NCI-H460 (cell line): ENCODE measurements at places on chromosomes 5 and 9.
A peak's percentile ranks its signal among the peaks of the same experiment; 100 is the strongest.

- DNase-seq = no peak
These were observed 342.4 kb upstream of the GRIA1 start for GRCh38 chr5:153147891-153148623.

GRCh38 chr9:1709347-1709746, 305.8 kb upstream of the SMARCA2 start:
- no peak for DNase-seq

GRCh38 chr5:112917453-112917995, 4.5 kb downstream of the REEP5 start:
- no peak for DNase-seq

GRCh38 chr5:115772731-115773475, 43.6 kb downstream of the CDO1 start:
- DNase-seq = no peak

DNA sequence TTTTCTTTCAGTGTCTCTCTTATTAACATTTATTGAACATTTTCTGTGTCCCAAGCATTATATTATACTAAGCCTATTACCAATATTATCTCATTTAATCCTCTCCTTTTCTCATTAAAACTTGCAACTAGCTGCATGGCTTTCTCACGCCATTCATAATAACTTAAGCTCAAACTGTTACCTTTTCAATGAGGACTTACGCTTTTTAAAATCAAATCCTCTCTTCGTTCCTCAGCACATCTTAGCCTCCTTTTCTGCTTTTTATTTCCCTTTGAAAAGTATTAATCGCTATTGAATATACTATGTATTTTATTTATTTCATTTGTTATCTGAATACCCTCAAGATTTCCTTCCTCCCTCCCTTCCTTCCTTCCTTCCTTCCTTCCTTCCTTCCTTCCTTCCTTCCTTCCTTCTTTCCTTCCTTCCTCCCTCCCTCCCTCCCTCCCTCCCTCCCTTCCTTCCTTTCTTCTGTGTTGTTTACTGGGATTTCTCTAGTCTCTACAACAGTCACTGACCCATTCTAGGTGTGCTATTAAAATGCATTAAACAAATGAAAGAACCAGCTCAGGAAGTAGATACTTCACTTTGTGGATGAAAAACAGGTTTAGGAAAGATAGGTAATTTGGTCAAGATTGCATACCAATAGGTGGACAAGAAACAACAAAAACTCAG, 294.1 kb upstream of the TUT7 start:
- DNase-seq = no peak

DNA sequence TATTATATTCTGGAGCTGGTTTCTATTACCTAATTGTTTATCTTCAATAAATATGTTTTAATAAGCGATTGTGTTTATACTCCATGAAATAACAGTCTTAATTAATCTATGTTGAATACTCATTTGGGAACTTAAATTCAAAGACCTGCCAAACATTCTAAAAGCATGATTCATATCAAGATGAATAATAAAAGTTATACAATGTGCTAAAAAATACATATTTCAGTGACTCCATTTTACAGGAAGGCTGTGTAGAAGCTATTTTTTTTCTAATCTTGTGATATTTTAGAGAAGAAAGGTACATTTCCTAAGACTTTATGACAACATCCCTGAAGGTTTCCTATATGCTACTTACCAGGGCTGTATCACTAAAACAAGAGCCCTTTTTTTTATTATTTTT, 417.9 kb downstream of the NFIB start:
- no peak for DNase-seq

DNA sequence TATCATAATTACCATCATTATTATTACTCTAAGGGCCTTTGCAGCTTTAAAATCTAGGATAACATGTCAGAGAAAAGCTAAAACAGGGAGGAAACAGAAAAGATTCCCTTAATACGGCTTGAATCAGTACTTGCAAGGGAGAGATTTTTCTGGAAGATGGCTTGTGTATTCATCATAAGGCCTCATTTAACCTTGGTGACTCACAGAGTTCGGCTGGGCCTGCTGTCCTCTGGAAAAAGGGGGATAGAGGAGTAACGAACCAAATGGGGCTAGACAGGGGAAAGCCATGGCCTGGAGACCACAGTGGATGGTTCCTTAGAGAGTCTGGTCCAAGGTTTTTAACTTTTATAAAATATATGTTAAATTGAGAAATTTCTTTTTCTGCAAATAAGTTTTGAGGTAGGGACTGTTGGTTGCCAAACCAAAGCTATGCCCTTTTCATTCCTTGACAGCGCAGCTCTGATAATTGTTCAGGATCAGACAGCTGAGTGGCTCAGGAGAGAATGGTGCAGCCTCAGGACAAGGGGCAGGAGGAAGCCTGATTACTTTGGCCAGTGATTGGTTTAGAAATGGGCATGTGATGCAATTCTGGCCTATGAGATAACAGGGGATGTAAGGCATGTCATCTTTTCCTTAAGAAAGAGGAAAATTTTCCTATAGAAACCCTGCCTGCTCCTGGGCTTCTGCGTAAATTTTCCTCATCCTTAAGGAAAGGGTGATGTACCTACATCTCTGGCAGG, 25.6 kb upstream of the GSN start:
- DNase-seq = no peak

DNA sequence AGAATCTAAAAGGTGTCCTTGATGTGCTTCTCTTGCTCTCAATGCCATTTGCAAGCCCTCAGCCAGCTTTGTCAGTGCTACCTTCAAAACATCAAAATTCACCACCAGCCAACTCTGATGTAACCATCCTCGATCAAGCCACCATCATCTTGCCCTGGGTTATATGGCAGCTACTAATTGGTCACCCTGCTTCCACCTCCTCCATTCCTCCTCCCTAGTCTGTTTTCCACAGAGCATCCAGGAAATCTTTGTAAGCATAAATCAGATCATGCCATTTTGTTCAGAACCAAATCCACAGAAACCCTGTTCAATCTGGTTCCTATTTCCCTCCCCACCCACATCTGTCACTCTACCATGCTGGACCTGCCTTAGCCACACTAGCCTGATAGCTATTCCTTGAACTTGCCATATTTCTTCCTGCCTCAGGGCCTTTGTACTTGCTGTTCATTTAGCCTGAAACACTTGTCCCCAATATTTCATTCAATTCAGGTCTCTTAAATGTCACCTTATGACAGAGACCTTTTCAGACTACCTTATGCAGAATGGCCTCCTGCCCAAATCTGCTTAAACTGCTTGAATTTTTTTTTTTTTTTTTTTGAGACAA, 1.9 kb upstream of the B4GALT1 start:
- no peak for DNase-seq

DNA sequence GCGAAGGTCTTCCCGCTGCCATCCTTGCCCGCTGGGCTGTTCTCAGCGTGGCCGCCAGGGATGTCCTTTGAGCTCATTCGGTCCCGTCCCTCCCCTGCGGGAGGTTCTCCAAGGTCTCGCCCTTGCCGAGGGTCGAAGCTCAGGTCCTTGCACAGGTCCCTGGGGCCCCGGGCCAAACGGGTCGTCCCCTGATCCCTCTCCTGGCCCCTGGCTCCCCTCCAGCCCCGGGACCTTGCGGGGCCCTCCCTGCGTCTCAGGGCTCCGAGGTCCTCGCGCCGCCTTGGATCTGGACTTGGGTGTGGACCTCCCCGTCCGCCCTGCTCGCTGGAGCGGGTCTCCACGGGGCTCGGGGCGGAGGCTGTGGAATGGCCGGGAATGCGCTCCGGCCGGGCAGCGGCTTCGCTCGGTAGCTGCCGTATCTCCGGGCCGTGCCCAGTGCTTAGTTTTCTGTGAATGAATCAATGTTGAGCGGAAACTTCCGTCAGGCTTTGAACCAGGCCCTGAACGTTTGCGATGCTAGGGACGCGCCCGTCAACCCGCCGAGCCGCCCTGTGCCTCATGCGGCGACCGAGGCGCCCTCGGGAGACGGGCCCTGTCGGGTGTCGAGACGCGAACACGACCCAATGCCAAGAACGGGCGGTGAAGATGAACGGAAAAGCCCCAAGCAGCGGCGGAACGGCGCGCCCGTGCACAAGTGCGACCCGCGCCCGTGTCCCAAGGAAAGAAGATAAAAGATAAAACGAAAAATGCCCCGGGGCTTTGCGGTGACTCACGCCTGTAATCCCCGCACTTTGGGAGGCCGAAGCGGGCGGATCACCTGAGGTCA, 780 bp downstream of the RNU6ATAC start:
- DNase-seq = no peak

DNA sequence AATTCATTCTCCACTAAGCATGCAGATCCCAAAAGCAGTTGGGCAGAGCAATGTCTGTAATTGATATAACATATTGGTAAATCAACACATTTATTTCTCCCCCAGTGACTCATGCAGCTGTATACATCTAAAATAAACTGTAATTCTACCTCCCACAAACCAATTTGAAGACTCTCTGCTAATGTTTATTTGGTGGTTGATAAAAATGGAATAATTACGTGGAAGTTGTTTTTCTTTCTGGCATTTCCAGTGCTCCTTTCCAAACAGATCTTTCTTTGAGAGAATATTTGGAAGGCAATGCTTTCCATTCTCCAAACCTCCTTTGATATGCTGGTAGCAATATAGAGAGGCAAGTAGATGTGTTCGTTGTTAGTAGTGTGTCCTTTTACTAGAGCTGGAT, 194.7 kb downstream of the CHSY3 start:
- DNase-seq = no peak

DNA sequence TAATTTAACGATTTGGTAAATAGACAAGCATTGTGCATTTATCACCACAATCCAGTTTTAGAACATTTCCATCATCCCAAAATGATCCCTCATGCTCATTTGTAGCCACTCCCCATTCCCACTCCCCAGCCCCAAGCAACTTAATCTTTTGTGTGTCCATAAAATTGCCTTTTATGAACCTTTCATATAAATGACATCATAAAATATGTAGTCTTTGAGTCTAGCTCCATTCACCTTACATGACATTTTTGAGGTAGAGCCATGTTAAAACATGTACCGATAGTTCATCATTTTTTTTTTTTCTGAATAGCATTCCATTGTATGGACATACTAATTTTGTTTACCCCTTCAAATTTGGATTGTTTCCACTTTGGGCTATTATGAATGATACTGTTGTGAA, 70.5 kb downstream of the C9orf85 start:
- DNase-seq = no peak

DNA sequence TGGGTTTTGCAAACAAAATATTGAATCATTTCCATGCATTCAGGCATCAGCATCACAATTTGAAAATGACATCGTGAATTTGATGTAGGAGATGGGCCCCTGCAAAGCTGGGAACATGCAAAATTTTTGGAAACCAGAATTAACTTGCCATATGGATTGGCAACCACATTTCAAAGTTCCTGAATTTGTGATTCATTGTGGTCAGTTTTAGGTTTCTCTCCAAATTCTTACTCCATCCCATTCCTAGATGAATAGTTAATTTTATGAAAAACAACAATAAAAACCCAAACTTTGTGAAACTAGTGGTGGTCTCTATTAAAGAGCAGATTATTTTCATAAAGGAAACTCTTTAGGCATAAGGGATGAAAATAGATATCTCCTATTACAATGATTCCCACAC, 107.8 kb upstream of the SLIT3 start:
- DNase-seq = no peak

GRCh38 chr9:110532908-110533665, 46.5 kb downstream of the SVEP1 start:
- no peak for DNase-seq

GRCh38 chr9:99051406-99051805, 53.5 kb upstream of the TGFBR1 start:
- DNase-seq = no peak

GRCh38 chr5:50687548-50687947, 21.1 kb downstream of the PARP8 start:
- no peak for DNase-seq

DNA sequence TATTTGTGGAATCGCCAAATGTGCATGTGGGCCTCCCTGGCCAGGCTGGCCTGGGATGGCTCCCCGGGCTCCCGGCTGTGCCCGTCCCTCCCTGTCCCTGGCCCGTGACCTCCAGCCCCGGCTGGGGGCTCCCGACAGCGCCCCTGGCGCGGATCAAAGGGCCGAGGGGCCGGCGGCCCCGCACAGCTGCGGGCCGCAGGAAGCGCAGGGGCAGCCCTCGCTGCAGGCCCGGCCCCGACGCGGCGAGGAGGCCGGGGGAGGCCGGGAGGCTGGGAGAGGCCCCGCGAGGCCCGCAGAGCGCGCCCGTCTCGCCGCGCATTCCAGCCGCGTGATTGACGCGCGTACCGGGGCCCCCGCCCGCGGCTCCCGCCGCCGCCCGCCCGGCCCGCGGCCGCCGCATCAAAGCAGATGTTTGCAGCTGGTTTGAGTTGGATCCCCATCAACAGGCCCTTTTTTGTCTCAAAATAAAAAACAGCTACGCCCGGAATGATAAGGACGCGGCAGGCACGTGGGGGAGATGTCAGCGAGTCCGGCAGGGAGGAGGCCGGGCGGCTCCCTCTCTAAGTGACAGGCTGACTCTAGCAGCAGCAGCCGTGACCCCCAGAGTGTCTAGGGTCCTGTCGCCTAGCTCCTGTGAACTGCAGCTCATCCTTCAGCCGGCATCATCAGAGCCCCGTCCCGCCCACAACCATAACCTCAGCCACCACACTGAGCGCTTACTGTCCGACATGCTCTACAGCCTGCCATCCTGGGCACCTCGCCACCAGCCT, 69.4 kb downstream of the LMX1B start:
- no peak for DNase-seq

DNA sequence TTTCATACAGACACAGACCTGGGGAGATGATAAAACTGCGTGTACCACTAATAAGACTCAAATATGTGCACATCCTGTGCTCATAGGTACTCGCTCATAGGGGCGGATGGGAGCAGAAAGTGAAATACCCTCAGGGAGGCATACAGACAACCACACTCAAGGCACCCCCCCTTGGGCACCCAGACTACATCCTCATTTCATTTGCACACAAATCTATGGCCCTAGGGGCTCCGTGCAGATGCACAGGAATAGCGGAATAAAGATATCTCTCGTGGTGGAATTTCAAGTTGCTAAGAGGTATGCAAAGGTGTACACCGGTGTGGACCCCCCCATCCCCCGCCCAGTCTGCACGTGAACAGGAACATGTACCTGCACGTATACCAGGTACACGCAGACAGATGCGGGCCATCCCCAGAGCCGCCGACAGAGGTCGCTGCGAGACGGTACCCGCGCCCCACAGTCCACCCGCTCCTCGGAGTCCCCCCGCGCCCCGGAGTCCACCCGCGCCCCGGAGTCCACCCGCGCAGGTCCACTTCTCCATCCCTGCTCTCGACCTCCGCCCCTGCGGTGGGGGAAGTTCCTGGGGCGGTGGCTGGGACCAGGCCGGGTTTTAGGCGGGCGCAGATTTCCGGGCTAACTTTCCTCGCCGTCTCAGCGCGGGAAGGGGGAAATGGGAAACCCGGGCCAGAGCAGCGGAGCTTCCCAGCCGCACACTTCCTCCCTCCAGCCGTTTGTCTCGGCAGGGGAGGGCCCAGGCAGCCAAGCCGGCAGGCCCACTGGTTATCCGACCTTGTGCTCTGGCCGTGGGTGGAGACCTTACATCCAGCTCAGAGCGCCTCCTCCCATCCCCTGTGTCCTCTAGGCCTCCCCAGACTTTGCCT, 1.0 kb upstream of the IL12B start:
- DNase-seq = peak; percentile 36

- no peak for DNase-seq
These were observed 38.2 kb upstream of the SPATA31E1 start for GRCh38 chr9:87844506-87844905.
